Colonic mucosa (tissue), 4 donors: ENCODE measurements at places on chromosomes 2 and 18.

- DNase-seq = no peak
These were observed 72.1 kb upstream of the PXDN start for GRCh38 chr2:1816414-1816911.

- DNase-seq = no peak
These were observed 30.5 kb upstream of the ITGA4 start for GRCh38 chr2:181426672-181427071.

GRCh38 chr2:234025466-234025865, 25.0 kb upstream of the SPP2 start:
- DNase-seq = no peak

DNA sequence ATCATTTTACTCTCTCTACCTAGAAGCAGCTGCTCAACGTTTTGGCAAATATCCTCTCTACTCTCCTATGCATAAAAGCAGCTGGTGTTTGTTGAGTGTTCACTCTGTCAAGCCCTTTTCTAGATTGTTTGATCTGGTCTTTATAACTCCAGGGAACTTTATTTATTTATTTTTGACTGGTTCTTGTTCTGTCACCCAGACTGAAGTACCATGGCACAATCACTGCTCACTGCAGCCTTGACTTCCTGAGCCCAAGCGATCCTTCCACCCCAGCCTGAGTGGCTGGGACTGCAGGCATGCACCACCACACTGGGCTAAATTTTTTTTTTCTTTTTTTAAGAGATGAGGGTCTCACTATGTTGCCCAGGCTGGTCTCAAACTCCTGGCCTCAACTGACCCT, 12.7 kb downstream of the CATIP start:
- no peak for DNase-seq

- no peak for DNase-seq
These were observed 251.1 kb upstream of the PIK3C3 start for GRCh38 chr18:41703744-41704530.

DNA sequence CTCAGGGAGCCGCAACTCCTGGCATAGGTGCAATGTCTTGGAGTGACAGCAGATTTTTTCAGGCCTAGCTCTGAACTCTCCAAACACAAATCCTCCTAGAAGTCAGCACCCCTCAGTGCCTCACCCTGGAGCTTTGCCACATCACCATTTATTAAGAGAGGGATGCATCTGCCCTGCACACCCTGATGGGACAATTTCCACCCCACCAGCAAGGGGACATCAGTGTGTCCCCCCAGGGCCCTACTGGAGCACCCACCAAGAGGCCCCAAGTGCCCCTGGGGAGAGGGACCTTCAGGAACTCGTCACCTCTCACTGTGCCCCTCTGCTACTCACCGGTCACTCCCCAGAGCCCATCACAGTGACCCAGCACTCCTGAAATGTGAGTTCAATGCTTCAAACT, 144.7 kb downstream of the NDUFA10 start:
- DNase-seq = peak; percentile 10

DNA sequence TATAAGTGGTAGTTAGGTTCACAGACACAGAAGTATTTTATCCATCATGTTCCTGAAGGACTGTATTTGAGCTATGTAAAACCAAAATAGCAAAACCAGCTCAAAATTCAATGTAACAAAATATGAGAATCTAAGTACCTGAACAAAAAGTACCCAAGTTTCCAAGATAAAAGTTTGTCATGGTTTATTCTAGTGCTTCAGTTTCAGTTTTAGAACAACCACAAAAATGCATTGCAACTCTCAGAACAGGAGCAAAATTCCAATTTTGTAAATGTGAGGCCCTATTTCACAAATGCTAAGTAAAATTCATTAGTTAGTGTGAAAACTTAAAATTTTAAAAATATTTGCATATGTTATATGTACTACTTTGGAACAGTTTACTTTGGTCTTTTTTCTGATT, 5.0 kb upstream of the ALPK2 start:
- DNase-seq = no peak

DNA sequence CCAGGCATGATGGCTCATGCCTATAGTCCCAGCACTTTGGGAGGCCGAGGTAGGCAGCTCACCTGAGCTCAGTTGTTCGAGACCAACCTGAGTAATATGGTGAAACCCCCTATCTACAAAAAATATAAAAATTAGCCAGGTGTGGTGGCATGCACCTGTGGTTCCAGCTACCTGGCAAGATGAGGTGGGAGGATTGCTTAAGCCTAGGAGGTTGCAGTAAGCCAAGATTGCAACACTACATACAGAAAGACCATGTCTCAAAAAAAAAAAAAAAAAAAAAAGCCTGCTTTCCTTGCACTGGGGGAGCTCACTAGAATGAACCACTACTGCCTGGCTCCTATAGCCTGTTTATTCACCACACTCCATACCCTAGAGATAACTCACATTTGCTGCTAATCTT, 7.4 kb upstream of the MAT2A start:
- DNase-seq = no peak

DNA sequence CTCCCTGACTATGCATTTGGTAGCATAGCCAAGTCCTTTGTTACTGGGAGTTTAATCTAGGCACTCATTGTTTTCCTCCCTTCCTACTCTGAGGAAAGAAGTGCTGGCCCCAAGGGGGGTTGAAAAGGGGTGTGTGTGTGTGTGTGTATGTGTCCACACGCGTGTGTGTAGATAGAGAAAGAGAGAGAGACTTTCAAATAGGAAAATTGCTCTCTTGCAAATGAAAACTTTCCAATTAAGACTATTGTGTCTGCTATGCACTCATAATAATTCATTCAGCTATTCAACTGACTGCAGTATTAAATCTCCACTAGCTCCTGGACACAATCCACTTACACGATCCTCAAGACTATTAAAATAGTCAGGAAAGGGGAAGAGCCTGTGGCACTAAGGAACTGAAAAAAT, 92.9 kb upstream of the CSRNP3 start:
- DNase-seq = no peak
